ENCODE measurements at places on chromosomes 7 and 10. TPM values are rescaled to one million over a fixed set of nuclear protein-coding genes. Genes with fewer than 3 reads are reported as not detected.

GRCh38 chr7:78677391-78677790, 776.1 kb downstream of the MAGI2 start:
- H3K36me3 ChIP-seq = no peaks in the 10 kb centered on the region
- H3K27ac ChIP-seq = no peak overlapping the region
- H3K27me3 ChIP-seq = no peaks in the 10 kb centered on the region
- H3K4me1 ChIP-seq = no peaks in the 10 kb centered on the region
- DNase-seq = no peak

GRCh38 chr7:96177353-96177752, 144.5 kb downstream of the SLC25A13 start:
- H3K27me3 ChIP-seq = no peaks in the 10 kb centered on the region
- no peak overlapping the region for H3K27ac ChIP-seq
- no peaks in the 10 kb centered on the region for H3K4me1 ChIP-seq
- H3K36me3 ChIP-seq = no peaks in the 10 kb centered on the region
- no peak for DNase-seq
- H3K4me3 ChIP-seq = no peak overlapping the region

DNA sequence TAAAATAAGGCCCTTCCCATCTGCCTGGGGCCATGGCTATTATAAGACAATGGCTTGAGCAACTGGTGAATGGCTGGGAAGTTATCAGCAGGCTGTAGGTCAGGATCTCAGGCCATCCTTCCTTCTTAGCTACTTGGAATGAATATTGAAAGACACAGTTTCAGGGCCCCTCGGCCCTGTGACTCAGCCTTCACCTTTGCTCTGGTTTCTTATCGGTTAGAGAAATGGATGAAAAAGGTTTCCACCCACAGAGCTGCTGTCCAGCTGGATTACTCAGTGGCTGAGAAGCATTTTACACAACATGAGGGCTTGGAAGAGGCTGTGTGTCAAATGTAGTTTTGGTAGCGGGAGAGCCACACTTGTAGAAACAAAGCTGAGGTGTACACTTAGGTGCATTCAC, 9.4 kb downstream of the ACSL5 start:
- peaks cover 56% of the 10 kb centered on the region for H3K4me1 ChIP-seq
- peaks cover 56% of the 10 kb centered on the region for H3K36me3 ChIP-seq
- no peak for DNase-seq

DNA sequence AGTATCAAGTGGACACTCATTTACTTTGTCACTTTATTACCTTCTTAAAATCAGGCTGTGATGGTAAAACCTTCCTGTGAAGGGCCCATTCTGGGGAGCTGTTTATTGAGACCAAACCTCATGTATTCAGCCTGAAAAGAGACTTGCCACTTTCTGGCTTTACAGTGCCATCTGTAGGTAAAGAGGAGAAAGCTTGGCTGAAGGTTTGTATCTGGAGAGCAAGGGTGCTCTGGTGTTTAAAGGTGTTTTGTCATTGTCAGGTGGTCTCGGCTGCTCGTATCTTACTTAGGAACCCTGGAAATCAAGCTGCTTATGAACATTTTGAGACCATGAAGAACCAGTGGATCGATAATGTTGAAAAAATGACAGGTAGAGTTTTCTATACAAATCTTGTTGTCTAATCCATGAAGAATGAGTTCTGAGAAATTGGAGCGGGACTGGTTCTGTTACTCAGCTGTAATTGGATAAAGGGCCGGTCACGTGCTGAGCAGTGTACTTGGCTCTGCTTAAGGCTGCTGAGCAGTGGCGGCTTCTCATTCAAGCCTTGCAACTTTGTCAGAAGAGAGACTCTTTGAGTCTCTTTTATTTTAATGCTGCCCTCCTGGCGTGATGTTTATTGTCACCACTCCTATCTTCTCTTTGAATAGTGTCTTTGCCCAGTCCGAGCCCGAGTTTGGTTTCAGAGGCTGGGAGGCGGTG, 46.9 kb downstream of the AP3M1 start:
- H3K4me1 ChIP-seq = peaks cover 7% of the 10 kb centered on the region
- H3K4me3 ChIP-seq = no peak overlapping the region
- no peaks in the 10 kb centered on the region for H3K27me3 ChIP-seq
- peaks cover 72% of the 10 kb centered on the region for H3K36me3 ChIP-seq
- no peak for DNase-seq

GRCh38 chr10:51272555-51272954, 198.3 kb downstream of the PRKG1 start:
- no peaks in the 10 kb centered on the region for H3K36me3 ChIP-seq
- no peak for DNase-seq
- H3K4me3 ChIP-seq = no peak overlapping the region
- H3K4me1 ChIP-seq = no peaks in the 10 kb centered on the region
- no peak overlapping the region for H3K27ac ChIP-seq
- no peaks in the 10 kb centered on the region for H3K27me3 ChIP-seq

- H3K4me1 ChIP-seq = peaks cover 26% of the 10 kb centered on the region
- no peak overlapping the region for H3K27ac ChIP-seq
- H3K27me3 ChIP-seq = no peaks in the 10 kb centered on the region
- no peak overlapping the region for H3K4me3 ChIP-seq
Observed at GRCh38 chr7:7971308-7972040, 2.9 kb downstream of the GLCCI1 start.

GRCh38 chr10:95208702-95209391, 14.8 kb downstream of the ACSM6 start:
- no peak overlapping the region for H3K4me3 ChIP-seq
- peaks cover 5% of the 10 kb centered on the region for H3K27me3 ChIP-seq
- no peak for DNase-seq
- no peaks in the 10 kb centered on the region for H3K36me3 ChIP-seq
- no peak overlapping the region for H3K27ac ChIP-seq

GRCh38 chr7:17401791-17402627, 103.6 kb downstream of the AHR start:
- no peaks in the 10 kb centered on the region for H3K27me3 ChIP-seq
- peak overlapping the region; percentile 85 for H3K27ac ChIP-seq
- H3K4me1 ChIP-seq = peaks cover 41% of the 10 kb centered on the region
- H3K36me3 ChIP-seq = peaks cover 3% of the 10 kb centered on the region
- no peak for DNase-seq

- no peaks in the 10 kb centered on the region for H3K4me1 ChIP-seq
- peaks cover 23% of the 10 kb centered on the region for H3K27me3 ChIP-seq
Observed at GRCh38 chr10:98376485-98376884, 38.5 kb downstream of the PYROXD2 start.

- no peak for DNase-seq
- no peaks in the 10 kb centered on the region for H3K36me3 ChIP-seq
- peaks cover 19% of the 10 kb centered on the region for H3K4me1 ChIP-seq
- H3K27me3 ChIP-seq = no peaks in the 10 kb centered on the region
- no peak overlapping the region for H3K27ac ChIP-seq
- H3K4me3 ChIP-seq = no peak overlapping the region
Observed at GRCh38 chr7:70657571-70657970, 474.4 kb upstream of the GALNT17 start.

DNA sequence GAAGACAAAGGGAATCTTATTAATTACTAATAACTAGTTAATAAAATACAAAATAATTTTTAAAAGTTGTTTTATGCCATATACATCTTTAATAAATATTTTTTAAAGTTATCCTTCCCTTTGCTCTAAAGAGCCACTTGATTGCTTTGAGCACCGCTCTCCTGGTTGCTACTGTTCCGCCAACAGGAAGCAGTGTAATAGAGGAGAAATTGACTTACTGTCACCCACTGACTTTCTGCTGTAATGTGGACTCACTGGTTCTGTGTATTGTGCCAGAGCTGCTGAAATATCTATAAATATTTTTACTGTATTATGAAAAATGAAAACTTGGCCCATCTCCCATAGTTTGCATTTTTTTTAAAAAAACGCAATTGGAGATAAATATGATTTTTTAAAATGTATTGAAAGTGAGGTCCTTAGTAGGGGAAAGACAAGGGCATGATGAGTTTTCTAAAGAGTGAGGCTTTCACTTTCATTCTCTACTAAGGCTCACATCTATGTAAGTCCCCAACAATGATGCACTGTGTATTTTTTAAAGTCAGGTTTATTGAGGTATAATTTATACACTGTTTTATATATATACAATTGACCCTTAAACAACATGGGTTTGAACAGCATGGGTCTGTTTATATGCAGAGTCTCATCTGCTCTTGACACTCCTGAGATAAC, 100.5 kb downstream of the NPY start:
- H3K4me3 ChIP-seq = no peak overlapping the region
- H3K27me3 ChIP-seq = peaks cover 6% of the 10 kb centered on the region
- DNase-seq = no peak
- H3K36me3 ChIP-seq = no peaks in the 10 kb centered on the region
- H3K4me1 ChIP-seq = no peaks in the 10 kb centered on the region

The TMEM270 gene
- total RNA-seq = not detected

The ANKRD30A gene
- not detected for total RNA-seq

The NPTX2 gene
- total RNA-seq = not detected

The FAM53B gene
- total RNA-seq = 44.9 TPM

The UTF1 gene
- total RNA-seq = not detected
